ENCODE measurements at places on chromosomes 4 and X.

- DNase-seq = no peak
These were observed 178.7 kb upstream of the RBPJ start for GRCh38 chr4:26141911-26142638.

- no peak for DNase-seq
These were observed 85.6 kb downstream of the ZNF330 start for GRCh38 chr4:141306331-141306730.

DNA sequence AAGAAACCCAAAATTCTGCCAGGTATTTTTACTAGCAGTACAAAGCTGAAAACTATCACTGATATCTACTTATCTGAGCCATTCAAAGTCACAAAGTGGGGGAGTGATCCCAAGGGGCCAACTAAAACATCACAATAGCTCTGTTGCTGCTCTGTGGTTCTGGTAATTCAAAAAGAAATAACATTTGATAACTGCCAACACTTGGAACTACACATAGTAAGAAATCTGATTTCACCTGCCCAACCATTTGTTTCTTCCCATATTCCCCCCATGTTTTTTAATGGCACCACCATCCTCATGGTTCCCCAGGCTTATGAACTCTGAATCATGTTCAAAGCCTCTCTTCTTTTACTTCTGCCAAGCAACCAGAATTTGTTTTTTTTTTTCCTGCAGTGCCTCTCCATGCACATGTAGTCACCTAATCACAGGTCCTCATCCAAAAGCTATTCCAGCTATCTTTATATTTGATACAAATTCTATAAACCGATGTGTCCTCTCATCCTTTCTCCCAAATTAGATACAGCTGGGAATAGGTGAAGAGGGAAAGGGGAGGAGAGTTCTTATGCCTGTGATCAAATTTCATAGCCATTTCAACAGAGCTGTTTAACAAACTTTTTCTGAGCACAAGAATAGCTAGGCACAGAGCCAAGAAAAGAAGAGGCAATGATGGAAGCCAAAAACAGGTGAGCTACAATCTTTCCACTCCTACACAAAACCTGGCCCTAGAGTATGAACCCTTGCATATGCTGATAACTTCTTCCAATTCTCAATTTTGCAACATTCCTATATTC is 7.7 kb downstream of the AMMECR1 start:
- DNase-seq = no peak

DNA sequence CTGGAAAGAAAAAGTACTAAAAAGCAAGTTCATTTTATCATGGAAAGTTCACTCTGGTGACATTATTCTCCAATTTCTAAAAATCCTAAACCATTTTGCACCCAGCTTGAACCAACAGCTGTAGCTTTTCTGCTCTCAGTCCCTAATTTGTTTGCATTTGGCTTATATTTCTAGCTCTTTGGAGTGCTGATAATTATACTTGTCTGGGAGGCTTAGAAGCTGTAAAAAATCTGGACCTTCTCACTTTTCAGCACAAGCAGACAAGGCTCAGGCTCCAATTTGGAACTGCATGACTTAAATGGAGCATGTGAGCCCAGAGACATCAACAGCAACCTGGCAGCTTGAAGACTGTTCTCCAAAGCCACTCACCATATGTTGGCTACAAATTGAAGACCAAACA is 170.9 kb upstream of the PCDH18 start:
- no peak for DNase-seq

GRCh38 chrX:107978071-107978470 is 4.1 kb downstream of the TEX13B start:
- no peak for DNase-seq

- DNase-seq = peak; percentile 81
These were observed 12.2 kb upstream of the TMEM128 start for GRCh38 chr4:4260185-4260751.

DNA sequence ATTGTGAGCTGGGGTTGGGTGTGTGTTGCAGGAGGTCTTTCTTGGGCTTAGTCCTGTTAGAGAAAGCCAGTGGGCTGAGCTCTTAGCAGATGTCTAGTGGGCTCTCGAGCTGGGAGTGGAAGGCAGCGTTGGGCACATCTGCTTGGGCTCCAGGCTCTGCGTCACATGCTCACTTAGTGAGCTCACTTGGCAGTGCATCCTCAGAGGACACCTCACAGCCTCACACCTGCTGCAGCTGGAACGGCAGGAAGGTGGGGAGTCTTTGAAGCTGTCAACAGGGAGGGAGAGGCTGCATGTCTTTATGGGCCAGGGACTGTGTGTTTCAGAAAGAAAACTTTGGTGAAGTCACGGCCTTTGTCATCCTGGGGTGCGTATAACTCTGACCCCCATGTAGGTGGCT is 82.2 kb downstream of the PSAPL1 start:
- no peak for DNase-seq

DNA sequence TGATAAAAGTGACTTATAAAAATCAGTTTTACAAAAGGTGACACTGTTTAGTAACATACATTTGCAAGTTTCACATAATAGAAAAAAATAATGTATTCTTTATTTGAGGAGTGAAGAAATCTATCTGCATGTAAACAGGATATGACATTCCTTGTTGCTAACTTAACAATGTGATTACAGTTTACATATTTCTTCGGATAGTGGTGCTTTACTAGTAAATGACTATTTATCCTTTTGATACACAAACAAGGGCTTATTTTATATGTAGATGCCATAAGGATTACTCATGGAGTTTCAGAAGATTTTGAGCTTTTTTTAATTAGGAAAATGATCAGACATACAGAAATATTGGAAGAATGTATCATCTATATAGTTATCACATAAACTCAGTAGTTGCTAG is 126.5 kb downstream of the SLIT2 start:
- no peak for DNase-seq

- DNase-seq = no peak
These were observed 20.5 kb downstream of the TRIM61 start for GRCh38 chr4:164956766-164957643.

DNA sequence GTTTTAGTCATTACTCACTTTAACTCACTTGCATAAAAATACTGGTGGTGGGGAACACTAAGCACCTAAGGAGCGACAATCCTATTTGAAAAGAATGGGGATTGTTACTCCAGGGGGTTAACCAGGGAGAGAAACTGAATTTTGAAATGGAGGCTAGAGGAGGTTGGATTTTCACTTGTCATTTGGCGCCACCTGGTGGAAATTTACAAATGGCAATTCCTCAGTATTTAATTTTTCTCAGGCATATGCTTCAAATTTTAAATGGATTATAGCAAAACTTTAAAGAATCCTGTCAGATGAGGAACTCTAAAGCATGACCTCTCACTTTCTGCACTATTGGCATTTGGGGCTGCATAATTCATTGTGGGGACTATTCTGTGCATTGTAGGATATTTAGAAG is 2.7 kb upstream of the GEMIN8 start:
- DNase-seq = peak; percentile 49

- DNase-seq = no peak
These were observed 32.0 kb downstream of the DYNLT3 start for GRCh38 chrX:37815366-37815765.

DNA sequence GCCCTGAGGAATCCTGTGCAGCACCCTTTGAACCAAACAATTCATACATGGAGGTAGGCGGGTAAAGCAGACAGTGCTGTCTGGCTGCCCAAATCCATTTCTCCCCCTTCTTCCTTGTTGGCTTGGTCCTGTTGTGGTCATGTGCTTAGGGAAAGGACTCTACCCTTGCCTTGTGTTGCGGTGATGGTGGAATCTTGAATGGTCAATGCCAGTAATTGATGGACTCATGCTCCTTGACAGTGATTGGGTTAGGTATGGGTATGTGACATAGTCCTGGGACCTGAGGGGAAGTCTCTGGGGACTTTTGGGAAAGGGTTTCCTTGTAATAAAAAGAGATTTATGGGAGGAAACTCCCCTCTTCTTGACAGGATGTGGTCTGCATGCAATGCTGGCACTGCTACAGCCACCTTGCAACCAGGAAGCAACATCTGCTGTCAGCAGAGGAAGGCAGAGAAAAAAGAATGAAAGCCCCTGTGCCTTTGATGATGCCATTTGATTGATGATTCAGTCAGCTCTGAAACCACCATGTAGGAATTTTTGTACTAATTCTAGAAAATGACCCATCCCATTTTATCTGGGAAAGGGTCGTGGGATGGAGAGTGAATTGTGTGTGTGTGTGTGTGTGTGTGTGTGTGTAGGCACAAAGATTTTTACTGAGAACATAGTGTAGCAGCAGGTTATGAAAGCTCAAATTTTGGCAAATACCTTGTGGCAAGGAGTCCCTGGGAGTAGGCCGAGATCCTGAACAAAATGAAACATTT is 30.0 kb upstream of the HUWE1 start:
- DNase-seq = peak; percentile 40

- no peak for DNase-seq
These were observed 21.8 kb upstream of the P2RY10 start for GRCh38 chrX:78923198-78924015.

GRCh38 chrX:7027071-7027470 is 120.4 kb upstream of the STS start:
- no peak for DNase-seq

DNA sequence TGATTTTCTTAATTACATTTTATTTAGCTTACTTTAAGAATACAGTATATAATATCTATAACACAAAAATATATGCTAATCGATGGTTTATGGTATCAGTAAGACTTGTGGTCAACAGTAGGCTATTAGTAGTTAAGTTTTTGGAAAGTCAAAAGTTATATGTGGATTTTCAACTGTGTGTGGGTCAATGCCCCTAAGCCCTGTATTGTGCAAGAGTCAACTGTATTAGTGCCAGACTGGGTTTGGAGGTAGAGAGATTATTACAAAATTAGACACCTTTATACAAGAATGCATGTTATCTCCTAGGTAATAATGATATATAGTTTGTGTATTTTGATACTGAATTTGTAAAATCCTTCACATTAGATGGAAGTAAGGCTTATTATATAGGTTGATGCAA is 100.3 kb upstream of the PRR32 start:
- DNase-seq = no peak

- DNase-seq = no peak
These were observed 18.6 kb downstream of the ACSL4 start for GRCh38 chrX:109714340-109714958.

DNA sequence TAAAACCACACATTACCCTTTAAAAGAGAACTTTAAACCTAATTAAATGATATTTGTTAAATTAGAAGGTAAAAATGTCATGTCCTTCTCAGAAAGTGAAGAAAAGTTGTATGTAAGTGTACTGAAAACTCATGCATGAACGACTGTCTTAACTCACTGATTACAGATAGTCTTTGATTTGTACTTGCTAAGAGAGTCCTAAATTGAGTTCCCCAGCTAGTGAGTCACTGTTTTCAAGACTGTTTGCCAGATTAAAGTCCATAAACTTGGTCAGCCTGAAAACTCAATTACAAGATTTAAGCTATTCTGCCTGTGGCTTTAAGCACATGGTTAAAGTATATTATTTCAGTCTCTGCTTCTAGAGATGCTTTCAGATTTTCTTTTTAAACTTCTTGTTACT is 124.9 kb upstream of the ZCCHC13 start:
- no peak for DNase-seq

- DNase-seq = no peak
These were observed 178.9 kb downstream of the RAPGEF2 start for GRCh38 chr4:159281771-159282170.

- DNase-seq = no peak
These were observed 165.3 kb upstream of the FTHL17 start for GRCh38 chrX:31237189-31237588.

DNA sequence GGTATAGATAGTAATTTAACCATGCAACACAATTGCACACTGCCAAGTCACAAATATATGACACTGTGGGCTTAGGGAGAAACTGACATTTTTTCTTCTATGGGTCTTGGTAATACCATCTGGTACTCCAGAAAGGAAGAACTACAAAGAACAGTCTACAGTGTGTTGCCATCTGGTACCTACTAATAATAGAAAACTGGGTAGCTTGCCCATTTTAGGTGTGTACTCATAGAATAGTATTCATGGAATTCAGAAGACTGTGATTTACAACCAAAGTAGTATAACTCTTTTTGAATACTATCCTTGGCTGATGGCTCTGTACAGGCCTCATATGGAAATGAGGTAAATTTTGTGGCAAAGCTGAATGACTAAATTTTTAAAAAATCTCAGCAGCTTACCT is 132.6 kb upstream of the RPS6KA6 start:
- DNase-seq = no peak
